NCI-H2081 (cell line): ENCODE measurements at places on chromosomes 6 and 20.
A peak's percentile ranks its signal among the peaks of the same experiment; 100 is the strongest.

DNA sequence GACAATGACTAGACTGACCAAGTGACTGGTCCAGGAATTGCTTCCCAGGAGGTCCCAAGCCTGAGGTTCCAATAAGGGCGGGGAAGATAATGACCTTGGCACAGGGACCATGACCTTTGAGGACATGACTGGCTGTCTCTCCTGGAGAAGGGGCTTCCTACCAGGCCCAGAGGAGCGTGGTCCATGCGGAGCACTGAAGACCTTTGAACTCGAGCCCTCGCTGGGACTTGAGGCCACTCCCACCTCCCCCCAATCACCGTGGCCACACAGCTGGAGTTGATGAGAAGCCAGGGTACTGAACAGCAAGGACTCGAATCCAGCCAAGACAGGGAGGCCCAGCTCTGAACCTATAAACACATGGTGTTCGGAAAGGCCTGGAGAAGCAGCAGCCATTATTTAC, 677.0 kb downstream of the PRKN start:
- no peak for DNase-seq

- DNase-seq: no peak
Measured at GRCh38 chr6:106182455-106182854, 96.3 kb downstream of the PRDM1 start.

DNA sequence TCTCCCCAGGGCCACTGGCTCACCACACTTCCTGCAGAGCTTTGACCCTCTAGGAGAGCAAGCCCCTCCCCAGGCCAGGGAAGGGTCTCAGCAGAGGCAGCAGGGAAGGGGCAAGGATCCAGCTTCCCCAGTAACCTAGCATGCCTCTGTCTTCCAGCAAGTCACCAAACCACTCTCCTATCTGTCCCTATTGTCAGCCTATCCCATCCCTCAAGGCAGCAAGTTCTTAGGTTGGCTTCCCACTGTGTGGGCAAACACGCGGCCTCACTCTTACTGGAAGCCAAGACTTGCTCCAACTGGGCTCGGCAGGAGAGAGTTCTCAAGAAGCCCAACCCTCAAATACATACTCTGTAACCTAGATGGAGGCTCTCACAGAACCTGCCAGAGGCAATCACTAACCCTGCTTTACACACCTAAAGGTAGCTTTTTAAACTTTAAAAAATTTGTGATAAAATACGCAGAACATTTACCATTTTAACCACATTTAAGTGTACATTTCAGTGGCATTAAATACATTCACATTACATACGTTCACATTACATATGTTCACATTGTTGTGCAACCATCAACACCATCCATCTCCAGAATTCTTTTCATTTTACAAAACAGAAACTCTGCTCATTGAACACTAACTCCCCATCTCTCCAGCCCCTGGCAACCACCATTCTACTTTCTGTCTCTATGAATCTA, 58.5 kb downstream of the MRPL14 start:
- no peak for DNase-seq

DNA sequence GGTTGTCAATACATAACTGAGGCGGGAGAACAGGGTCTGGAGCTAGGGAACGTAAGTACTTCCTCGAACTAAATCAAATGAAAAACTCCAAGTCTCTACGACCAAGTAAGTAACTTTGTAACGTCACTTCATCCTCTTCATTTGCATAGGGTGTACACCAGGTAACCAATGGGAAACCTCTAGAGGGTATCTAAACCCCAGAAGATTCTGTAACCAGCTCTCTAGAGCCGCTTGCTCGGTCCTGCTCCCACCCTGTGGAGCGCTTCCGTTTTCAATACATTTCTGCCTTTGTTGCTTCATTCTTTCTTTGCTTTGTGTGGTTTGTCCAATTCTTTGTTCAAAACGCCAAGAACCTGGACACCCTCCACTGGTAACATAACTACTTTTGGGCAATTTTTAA, 133.5 kb upstream of the TMEM170B start:
- DNase-seq: no peak

GRCh38 chr6:139580592-139581484, 206.4 kb upstream of the CITED2 start:
- no peak for DNase-seq

GRCh38 chr6:147390909-147391536, 117.5 kb upstream of the SAMD5 start:
- no peak for DNase-seq

DNA sequence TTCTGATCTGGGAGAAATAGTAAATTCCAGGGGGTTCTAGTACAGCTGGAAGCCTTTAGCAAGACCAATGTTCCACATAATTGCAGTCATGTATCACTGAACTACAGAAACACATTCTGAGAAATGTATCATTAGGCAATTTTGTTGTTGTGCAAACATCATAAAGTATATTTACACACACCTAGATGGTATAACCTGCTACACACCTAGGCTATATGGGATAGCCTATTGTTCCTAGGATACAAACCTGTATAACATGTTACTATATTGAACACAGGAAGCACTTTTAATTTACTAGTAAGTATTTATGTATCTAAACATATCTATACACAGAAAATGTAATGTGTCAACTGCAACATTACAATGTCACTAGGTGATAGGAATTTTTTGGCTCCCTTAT, 525.9 kb upstream of the NRSN1 start:
- DNase-seq: peak; percentile 20

DNA sequence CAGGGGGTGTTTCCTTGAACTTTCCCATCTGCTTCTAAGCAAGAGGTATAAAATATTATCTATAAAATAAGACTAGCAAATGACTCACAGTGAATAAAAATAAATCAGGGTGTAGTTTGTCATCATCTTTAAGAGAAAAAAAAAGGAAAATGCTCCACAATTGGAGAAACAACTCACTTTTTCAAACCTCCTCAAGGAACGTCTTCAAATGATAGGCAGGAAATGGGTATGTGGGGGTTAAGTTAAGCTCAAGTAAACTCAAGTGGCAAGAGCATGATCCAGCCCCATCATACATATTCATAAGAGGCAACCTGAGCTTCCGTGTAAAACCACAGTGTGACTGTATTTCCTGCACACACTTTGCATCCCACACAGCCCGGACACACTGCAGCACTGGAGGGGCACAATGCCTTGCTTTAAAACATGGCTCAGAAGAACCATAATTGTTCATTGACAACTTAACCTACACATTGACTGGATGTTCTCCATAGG, 58.5 kb upstream of the CEP85L start:
- no peak for DNase-seq

DNA sequence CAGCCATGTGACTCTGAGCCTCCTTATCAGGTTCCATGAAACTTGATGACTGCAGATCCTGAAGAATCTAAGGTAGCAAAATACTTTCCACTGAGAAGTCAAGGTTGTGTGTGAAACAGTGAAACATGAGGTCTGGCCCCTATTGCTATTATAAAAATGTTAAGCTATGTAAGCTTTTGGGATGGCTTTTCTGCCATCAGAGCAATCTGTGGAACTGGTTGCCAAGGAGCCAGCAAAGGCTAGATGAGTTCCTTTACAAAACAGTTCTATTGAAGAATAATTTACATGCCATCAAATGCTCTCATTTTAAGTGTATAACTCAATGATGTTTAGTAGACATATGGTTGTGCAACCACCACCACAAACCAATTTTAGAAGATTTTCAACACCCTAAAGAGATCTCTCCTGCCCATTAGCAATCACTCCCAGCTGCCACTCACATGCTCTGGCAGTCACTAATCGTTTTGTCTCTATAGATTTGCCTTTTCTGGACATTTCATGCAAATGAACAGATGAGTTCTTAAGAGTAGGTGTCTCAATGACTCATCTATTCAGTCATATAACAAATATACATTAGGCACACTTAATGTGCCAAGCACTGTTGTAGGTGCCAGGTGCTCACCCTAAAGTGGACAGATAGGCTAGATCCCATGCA, 19.9 kb upstream of the MEP1A start:
- no peak for DNase-seq

DNA sequence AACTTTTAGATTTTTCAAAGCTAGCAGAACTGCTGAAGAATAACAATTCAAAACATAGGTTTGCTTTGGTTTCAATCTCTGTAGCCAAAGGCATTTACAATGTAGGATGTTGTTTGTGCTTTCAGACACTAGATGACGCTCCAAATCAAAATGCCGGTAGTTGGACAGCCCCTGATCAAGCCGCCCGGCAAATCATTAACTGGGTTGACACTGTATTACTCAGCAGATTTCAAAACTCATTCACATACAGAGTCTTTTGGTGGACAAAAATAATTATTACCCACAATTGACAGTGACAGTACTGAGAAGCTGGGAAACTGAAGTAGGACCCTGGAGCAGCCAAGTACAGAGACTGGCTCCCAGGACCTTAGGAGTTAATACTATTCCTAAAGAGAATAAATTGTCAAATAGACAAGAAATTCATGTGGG, 21.3 kb upstream of the HFE start:
- peak; percentile 82 for DNase-seq

DNA sequence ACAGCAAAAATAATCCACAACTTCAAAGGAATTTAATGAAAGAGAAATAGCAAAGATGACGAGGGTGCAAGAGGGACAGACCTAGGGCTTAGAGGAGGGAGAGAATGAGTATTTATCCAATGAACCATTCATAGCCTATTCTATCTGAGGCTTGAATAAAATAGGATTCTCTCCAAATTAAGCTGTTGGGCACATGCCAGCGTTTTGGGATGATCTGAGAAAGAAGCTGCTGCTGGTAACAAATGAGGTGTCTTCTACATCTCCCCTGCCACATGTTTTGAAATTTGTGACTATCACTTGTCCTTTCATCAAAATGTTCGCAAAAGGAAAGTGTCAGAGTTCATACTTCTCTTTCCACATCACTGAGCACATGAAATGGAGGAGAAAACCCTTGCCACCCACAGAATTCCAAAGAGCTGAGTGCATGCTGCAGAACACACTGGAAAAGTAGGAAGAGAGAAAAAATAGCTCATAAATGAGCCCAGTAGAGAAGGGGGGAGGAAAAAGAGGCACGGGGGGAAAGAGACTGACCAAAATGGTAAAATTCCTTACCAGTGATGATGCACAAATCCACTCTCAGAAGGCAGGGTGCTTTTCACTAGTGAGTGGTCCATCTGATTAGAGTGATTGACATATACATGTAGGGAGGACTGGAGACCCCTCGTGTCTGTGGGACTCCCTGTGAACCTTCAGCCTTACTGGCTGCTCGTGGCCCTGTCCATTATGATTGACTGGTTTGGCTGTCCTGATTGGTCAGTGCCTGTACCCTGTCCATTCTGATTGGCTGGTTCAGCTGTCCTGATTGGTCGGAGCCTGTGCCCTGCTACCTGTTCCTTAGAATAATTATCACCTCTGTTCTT, 180.5 kb downstream of the OGFRL1 start:
- no peak for DNase-seq

DNA sequence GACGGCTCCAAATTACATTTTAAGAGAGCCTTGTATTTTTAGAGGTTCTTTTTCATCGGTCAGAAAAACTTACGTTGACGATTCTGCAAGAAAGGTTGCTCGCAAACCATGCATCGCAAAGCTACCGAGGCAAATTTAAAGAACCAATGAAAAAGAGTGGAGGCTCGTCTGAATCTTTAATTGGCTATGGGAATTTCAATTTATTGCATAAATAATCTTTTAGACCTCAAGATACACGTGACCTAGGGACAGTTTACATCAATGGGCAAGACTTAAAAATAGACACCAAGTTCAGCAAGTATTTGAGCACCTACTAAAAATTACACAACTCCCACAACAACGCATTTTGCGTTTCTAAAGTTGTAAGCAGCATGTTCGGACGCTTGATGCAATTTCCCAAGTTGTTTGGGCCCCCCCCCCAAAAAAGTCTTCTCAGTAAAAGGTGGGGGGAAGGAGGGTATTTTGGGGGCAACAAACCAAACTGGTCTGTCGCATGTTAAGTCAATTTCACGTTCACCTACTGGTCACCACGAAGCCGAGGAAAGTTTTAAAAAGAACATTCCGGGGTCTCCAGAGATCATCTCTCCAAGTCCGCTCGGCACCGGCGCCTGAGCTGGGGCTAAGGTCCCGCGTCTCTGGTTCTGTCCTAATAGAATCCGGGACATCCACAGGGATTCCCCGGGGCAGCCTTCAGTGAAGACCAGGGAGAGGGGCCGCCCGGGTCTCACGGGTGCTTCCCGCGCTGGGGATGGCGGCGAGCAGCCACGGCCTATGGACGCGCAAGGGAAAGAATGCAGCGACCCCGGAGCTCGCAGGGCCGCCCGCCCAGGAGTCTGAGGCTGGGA, 851 bp downstream of the SNX5 start:
- DNase-seq: no peak

DNA sequence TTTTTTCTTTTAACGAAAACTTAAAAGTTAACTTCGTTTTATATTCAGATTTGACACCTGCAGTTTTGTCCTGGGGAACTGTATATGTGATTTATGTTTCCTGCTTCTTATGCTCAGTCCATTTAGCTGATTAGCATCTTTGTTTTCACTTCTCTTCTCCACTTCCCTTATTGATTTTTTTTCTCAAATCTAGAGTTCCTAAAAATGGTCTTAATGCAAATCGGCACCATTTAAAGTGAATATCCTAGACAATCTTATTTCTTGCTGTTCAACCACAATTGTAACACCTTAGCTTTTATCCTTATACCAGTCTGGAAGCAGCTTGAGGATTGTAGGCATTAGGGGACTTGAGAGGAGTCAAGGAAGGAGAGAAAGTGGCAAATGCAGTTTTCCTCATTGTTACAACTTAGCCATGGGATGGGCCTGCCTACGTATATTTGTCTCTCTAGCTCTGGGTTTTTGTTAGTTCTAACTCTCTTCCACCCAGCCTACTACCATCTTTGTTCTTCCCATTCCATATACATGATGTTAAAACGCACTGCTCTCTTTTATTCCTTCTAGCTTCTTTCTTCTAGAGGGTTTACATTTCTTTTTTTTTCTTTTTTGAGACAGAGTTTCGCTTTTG, 8.5 kb downstream of the QRSL1 start:
- DNase-seq: no peak

DNA sequence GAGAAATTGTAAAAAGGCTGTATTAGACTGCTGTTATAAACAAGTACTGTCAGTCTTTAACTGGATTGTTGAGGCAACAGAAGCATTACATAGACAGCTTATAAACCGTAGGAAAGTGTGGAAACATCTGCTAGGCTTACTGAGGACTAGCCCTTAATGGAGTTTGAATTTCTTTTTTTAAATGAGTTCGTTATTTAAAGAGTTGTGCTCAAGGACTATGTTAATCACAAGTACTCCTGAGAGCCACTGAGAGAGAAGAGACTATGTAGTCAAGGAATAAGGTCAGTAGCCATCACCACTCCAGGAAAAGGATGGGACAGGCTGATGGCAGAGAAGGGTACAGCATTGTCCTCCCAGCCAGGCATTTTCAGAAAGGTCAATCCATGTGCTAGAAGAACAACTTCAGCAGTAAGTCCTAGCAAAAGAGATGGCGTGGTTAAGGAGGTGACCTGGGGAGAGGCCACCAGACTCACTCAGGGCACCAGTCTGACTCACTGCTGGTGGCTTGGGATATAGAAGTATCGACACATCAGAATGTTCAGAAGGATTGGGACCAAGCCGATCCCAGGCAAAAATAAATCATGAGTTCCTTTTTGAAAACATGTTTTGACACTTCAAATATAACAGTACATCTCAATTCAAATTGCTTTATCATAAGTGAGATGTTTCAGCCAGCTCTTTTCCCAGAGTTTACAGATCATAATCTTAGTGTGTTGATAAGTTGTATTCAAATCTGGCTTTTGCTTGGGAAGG, 6.4 kb downstream of the RPS12 start:
- DNase-seq: no peak
